NCI-H446 (cell line): ENCODE measurements at places on chromosomes 2 and 18.

- DNase-seq = no peak
Observed at GRCh38 chr2:96695602-96696001, 44.3 kb downstream of the LMAN2L start.

DNA sequence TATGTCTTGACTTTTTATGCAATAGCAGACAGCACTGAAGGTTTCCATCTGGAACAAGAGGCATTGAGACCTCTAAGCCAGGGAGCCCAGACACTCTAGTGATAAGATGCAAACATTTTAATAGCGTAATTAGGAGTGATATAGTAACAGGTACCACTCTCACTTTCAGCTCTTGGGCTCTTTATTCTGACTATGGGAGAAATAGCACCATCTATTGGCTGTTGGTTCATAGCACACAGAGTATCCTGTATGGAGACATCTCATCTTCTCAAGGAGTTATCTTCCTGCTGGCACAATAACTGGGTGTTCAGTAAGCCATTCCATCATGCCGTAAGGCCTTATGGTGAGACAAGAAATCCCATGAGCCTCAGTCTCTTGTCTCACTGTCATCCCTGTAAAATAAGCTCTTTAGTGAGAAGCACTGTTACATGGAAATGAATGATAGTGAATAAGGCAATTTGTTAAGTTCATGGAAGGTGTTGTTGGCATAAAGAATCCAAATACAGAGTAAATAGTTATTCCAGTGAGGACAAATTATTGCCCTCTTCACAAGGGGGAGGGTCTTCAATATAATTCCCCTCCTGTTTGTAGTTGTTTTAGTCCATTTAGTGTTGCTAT lies 48.3 kb downstream of the THUMPD2 start:
- peak; percentile 29 for DNase-seq

GRCh38 chr18:32909798-32910561 lies 137.2 kb upstream of the KLHL14 start:
- DNase-seq = no peak

DNA sequence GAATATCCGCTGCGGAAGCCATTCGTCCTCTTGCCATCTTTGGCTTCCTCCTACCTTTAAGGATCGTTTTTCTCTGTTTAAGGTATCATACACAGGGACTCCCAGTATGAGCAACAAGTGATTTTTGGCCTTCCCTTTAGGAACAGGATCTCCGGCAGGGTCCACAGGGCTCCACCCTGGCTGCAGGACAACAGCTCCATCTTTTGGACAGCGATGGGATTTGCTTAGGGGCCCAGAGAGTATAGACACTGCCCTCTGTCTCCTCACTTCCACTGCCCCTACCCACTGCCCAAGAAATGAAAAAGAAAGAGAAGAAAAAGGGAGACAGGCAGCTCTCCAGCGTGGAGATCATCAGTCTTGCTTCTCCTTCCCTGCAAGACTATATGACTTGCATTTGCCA lies 224.5 kb downstream of the UXS1 start:
- peak; percentile 49 for DNase-seq

GRCh38 chr2:232315049-232315922 lies 63.3 kb upstream of the ALPP start:
- no peak for DNase-seq

DNA sequence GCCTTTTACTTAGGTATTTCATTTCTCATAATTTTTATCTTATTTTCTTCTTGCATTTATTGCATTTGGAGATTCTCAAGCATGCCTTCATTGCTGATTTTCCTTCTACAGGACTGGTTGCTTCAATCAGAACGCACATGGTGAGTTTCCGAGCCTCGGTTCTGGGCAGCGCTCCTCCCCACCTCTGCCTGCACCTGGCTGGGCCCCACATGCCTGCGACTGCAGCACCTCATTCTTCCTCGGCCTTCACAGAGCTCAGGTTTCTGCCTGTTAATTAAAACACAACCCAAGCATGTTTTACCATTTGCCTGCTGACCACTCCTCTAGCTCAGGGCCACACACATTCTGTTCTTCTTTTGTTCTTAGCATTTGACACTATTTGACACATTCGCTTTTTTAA lies 398.8 kb downstream of the GALR1 start:
- DNase-seq = no peak

- no peak for DNase-seq
Observed at GRCh38 chr2:188600536-188601210, 309.0 kb downstream of the GULP1 start.

- DNase-seq = no peak
Observed at GRCh38 chr2:188130317-188130716, 161.4 kb upstream of the GULP1 start.

DNA sequence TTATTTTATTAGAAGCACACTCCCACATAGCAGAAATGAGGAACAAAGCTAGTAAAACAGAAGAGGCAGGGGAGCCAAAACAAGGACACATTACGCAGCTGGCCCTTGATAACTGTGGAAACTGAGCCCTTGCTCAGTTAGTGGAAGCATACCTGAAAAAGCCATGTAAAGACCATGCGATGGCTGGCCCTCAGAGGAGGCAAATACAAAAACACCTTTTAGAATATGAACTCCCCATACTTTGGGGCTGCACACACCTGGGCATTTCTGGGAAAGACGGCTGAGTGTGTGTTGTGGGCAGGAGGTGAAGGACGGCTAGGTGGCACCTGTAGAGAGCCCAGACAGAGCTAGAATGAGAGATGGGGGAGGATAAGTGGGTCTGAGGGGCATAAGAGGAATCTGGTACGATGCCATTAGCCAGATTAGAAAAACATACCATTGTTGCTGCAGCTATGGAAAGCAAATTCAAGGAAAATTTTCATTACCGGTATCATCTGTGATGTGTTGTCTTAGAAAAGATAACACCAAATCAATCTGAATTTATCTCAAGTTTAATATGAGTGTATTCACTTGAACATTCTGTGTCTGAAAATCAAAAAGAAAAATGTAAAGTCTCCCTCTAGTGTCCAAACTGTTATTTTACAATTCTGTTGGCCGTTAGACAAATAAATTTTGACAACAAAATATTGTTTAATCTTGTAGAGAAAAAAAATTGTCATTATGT lies 45.2 kb upstream of the SULT1C3 start:
- DNase-seq = no peak

GRCh38 chr2:222518570-222519381 lies 94.4 kb downstream of the SGPP2 start:
- no peak for DNase-seq

- no peak for DNase-seq
Observed at GRCh38 chr2:239768907-239769553, 256.1 kb downstream of the NDUFA10 start.

DNA sequence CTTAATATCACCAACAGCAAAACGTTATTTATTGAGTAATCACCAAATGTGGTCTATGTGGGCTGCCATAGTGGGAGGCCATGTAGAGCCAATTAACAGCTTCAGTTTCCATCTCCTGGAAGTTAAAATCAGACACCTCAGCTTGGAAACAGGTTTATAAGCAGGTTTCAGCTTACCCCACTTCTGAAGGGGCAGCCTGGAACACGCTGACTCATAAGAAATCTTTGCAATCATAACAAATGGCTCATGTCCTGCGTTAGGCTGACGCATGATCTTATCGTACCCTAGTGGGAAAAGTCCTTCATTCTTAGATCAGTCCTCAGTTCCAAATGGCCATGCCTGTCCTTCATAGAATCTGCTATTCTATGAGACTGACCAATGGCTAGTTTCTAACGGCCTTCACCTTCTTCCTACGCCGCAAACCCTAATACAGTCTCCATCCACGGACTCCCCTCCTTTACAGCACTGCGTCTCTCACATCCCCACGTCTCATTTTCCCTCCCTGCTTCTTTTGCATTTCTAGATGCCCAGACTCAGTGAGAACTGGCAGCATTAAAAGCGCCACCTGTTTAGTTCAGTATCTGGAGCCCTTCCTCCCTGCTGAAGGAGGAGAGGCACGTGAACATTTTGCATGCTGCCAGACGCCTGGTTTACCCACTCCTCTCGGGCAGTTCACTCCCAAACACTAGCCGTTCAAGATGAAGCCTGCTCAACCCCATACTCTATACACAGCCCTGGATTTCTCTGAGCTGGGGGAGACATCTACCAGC lies 24.2 kb upstream of the BZW1 start:
- DNase-seq = no peak

GRCh38 chr18:22734791-22735627 lies 198.1 kb upstream of the RBBP8 start:
- DNase-seq = no peak

- no peak for DNase-seq
Observed at GRCh38 chr18:6132751-6133368, 237.5 kb upstream of the TMEM200C start.

GRCh38 chr2:200089040-200089755 lies 133.8 kb downstream of the MAIP1 start:
- no peak for DNase-seq

- no peak for DNase-seq
Observed at GRCh38 chr18:48609820-48610815, 71.3 kb downstream of the CTIF start.

GRCh38 chr2:8625399-8626300 lies 56.2 kb upstream of the ID2 start:
- no peak for DNase-seq

- no peak for DNase-seq
Observed at GRCh38 chr2:121454549-121455090, 76.1 kb upstream of the RNU4ATAC start.

DNA sequence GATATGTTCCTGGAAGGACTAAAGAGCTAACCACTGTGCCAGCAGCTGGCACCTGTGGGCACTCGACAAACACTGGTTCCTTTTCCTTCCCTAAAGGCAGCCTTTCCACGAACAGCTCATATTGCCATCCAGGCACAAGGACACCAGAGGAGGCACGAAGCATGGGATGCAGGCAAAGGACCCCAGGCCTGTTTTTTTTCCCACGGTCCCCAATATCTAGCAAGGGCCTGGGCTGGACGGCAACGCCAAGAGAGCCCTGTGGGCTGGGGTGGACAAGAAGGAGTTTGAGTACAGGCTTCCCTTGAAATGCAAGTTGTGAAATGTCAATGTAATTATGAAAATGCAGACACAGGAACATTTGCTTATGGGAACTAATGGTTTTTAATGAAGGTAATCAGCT lies 135.9 kb downstream of the CYP26B1 start:
- no peak for DNase-seq

- no peak for DNase-seq
Observed at GRCh38 chr2:15543053-15543452, 18.1 kb downstream of the NBAS start.

GRCh38 chr2:83172841-83173240 lies 1286.2 kb downstream of the SUCLG1 start:
- no peak for DNase-seq

GRCh38 chr2:138453815-138454214 lies 47.8 kb upstream of the SPOPL start:
- no peak for DNase-seq

DNA sequence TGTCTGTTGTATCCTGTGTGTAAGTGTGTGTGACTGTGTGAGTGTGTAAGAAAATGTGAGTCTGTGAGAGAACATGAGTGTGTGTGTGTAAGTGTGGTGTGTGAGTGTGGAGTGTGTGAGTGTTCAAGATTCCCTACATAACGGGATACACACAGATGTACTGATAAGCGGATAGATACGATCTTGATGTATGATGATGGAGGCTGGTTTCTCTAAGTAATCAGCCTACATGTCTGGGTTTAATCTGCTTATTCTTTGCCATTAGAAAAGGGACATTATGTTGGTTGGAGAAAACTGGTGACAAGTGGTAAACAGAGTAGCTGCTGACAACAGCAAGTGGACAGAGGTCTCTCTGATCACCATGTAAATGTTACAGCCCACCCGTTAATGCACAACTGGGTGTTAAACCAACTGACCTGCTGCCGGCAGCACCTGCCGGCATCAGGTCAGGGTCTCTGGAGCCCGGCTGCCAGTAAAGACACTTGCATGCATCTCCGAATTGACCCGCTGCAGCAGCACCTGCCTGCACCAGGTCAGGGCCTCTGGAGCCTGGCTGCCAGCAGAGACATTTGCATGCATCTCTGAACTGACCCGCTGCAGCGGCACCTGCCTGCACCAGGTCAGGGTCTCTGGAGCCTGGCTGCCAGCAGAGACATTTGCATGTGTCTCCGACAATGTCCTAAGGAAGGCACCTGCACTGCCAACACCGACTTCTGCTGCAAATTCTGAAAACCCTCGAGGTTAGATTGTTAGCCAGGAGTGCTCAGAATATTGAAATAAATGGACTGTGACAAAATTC lies 87.5 kb downstream of the MBP start:
- no peak for DNase-seq

DNA sequence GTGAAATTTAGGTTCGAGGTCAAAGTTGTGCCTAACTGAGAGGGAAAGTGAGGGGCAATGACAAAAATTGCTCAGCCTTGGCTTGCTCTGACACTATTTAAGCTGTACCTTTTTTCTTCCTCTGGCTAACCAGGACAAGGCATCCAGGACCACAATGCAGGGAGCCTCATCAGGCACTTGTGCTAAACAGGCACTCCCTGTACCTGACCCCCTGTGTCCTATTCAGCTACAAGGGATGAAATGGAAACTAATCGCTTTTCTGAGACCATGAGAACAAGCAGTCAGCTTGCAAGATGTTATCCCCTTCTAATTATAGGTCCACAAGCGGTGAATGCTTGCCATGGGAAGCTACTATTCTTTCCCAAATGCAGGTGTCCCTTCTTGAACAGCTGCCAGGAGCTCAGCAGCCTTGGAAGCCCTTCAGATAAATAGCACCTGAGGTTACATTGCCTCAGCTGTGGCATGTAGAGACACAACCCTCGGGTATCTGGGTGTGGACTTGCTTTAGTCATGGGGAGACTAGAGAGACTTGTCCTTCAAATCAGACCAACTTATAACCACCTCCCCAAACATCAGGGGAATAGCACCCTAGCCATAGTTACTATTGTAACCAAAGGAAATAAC lies 19.1 kb upstream of the ITGA6 start:
- no peak for DNase-seq

DNA sequence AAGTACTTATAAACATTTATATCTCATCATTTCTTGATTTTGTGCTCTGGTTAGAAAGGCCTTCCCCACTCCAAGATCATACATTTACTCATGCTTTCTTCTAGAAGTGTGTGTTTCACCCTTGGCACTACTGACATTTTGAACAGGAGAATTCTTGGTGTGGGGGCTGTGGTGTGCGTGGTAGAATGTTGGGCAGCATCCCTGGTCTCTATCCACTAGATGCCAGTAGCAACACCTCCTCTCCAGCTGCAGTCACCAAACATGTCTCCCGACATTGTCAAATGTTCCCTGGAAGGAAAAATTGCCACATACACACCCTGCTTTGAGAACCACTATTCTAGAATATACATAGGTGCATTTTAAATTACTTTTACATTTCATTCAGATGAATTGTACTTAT lies 8.7 kb upstream of the TGIF1 start:
- no peak for DNase-seq

DNA sequence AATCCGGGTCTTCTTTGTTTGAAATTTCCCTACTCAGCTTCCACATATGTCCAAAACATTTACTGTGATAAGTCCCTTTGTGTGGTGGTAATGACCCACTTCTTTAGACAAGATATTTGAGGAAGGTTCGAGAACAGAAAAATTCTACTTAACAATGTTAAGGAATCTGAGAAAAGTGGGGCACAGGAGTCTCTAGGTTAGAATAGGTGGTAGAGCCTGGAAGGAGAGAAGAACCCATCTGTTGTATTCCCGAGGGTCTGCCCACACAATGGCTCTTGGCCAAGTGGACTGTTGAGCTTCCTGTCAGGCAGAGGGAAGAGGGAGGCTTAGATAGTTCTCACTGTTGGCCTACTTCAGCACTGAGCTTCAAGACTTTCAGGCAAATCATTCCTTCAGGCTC lies 4.3 kb downstream of the IGFBP2 start:
- DNase-seq = no peak
